Spleen (tissue), 13 donors: ENCODE measurements at places on chromosomes 3 and 15.
A peak's percentile ranks its signal among the peaks of the same experiment; 100 is the strongest.

DNA sequence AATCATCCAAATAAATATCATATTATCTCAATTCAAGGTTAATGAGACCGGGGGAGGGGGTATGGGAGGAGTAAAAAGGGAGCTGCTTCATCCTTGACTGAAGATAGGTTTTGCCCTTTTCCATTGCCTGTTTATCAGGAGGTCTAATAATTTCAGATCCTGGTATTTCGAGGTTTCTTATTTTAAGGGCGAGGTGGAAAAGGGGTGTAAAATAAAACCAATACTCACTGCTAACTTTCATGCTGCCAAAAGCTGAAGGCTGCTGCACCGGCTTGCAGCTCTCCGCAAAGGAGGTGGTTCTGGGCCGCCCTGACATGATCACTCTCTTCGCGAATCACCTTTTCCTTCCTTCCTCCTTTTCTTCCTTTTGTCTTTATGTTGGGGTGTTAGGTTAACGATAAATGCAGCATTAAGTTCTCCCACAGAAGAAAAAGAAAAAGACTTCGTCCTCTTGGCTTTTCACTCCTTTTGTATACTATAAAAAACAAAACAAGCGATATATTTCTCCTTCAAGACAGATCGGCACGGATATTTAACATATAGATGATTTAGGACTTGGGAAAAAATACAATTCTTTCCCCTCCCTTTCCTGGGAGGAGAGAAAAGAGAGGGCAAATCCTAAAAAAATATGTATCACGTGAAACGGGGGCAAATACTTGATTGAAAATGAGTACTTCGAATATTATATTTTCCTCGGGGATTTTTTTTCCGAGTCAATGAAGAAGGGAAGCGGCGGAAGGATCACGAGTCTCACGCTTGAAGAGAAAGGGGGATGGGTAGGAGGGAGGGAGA lies 932 bp downstream of the GSK3B start:
- peak; percentile 84 for DNase-seq

- DNase-seq = no peak
These were observed 89.3 kb upstream of the BHLHE40 start for GRCh38 chr3:4889896-4890295.

DNA sequence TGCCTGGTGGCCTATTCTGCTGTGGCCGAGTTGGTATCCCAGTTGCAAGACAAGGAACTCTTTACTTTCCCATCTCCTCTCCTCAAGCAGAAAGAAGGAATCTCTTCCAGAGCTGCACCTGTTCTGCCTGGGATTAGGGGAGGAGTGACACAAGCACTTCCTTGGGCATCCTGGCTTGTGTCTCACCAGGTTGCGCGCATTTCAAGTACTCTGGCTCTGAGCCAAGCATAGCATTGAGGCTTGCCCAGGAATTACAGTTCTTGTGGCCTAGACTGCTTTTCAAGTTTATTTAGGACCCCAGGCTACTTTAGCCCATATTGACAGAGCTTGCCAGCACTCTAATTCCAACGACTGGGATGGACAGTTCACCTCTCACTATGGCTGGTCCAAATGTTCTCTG lies 150.5 kb downstream of the RSRC1 start:
- no peak for DNase-seq

- DNase-seq = no peak
These were observed 5.6 kb upstream of the NUP210 start for GRCh38 chr3:13425689-13426088.

- DNase-seq = peak; percentile 35
These were observed 5.5 kb downstream of the RNU5B-1 start for GRCh38 chr15:65309882-65310418.

- no peak for DNase-seq
These were observed 39.9 kb downstream of the OIP5 start for GRCh38 chr15:41292521-41292920.

DNA sequence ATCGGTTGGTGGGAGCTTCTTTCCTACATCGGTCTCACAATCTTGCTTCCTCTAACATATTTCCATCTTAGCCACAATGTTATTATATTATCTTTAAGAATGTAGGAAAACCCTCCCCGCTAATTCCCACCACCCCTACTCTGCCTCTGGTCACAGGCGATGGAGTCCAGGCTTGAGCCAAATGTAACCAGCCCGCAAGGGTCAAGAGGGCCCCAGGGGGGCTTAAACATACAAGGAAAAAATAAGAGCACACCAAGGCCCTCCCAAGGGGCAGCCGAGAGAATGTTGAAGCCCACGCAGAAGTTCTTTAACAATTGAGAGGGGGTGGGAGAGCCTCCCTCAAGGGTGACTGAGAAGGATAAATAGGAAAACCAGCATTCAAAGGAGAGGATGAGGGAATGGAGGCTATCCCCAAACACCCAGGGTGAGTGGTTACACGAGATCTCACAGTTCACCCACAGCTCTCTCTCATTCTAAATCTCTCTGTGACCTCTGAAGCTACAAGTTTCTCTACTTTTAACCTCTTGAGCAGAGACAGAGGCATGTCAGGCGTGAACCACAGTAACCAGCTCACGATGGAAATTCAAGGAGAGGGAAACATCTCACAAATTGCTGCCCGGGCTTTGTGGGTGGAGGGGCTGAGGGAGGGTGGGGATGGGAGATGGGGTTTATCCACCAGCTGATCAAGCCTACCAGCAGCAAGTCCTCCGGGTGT lies 31.4 kb upstream of the UACA start:
- DNase-seq = no peak

DNA sequence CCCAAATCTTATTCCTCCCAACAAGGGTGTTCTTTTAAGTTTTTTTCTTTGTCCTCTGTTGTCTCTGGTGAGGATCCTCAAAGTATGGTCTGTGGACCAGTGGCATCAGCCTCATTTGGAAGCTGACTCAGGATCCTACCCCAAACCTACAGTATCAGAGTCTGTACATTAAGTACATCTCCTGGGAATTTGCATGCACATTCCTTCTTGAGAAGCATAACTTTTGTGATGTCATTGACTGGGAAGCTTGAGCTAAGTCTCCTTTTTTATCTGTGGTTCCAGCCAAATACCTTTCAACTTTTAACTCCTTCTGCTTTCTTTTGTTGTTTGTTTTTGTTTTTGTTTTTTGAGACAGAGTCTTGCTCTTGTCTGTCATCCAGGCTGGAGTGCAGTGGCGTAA lies 40.5 kb downstream of the ARMC8 start:
- no peak for DNase-seq

DNA sequence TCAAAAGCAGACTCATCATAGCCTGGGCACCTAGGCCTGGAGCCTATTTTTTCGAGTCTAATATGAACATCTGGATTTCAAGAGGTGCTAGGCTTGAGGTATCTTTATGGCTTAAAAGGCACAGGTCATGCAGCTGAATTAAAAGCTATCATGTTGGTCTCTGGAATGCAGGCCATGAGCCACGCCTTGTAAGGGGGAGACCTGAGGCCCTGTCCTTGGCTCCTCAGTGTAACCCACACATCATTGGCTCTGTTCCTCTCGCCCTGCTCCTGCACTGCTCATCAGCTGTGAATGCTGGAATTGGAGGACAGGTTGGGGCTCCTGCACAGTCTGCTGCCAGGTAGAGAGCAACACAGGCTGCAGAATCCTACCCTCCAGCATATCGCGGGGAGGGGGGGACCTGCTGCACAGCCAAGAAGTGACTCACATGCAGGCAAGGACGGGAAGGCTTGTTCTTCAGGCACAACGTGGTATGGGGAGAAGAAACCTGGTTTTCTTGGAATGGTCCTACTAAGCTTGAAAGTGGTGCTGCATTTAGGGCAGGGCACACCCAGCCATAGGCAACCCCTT lies 146.0 kb downstream of the CHST2 start:
- DNase-seq = no peak

- DNase-seq = no peak
These were observed 402.4 kb downstream of the RBMS3 start for GRCh38 chr3:29683018-29683993.
